ENCODE measurements at places on chromosomes 13 and 19.

DNA sequence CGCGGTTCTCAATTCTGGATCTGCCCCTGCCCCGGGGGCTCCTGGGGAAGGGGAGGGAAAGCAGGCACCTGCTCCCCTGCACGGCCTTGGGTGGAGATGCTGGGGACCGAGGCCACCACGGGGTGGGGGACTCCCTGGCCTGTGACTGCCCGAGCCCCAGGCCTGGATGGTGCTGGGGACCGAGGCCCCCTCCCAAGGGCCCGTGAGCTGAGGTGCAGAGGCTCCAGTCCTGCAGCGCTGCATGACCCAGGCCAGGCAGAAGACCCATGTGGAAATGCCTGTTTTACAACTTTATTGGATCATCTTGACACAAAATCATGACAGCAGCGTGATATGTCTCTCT lies 4.0 kb downstream of the IZUMO4 start:
- DNase-seq, result no peak

DNA sequence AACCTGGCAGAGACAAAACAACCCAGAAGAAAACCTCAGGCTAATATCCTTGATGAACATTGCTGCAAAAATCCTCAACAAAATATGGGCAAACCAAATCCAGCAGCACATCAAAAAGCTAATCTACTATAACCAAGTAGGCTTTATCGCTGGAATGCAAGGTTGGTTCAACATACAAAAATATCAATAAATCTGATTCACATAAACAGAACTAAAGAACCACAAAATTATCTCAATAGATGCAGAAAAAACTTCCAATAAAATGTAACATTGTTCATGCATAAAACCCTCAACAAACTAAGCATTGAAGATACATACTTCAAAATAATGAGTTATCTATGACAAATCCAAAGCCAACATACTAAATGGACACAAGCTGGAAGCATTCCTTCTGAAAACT lies 8.8 kb downstream of the ZNF724 start:
- peak; percentile 5 for DNase-seq

GRCh38 chr13:76884186-76884906 lies 1.9 kb downstream of the KCTD12 start:
- peak; percentile 79 for DNase-seq

DNA sequence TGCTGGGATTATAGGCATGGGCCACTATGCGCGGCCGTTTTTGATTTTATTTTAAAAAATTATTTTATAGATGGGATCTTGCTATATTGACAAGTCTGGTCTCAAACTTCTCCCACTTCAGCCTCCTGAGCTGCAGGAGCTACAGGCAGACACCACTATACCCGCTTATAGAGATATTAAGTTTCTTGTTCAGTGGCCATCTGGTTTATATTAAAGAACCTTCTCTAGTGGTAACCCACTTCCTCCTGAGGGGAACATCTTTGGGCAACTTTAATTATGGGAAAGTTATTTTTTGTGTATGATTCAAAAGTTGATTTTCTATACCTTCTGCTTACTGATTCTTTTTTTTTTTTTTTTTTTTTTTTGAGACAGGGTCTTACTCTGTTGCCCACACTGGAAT lies 172.7 kb downstream of the KLF5 start:
- DNase-seq, result no peak

DNA sequence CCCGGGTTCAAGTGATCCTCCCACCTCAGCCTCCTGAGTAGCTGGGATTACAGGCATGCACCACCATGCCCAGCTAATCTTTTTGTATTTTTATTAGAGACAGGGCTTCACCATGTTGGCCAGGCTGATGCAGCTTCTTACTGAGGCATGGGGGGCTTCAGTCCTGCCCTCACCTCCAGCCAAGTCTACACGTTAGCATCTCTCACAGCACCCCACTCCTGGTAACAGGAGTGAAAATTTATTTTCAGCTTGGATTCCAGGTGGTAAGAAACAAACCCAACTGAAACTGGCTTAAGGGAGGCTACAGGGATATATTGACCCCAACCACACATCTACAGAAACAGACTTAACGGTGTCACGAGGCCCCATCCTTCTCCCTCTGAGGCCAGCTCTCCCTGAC lies 10.6 kb downstream of the NKPD1 start:
- DNase-seq, result no peak

DNA sequence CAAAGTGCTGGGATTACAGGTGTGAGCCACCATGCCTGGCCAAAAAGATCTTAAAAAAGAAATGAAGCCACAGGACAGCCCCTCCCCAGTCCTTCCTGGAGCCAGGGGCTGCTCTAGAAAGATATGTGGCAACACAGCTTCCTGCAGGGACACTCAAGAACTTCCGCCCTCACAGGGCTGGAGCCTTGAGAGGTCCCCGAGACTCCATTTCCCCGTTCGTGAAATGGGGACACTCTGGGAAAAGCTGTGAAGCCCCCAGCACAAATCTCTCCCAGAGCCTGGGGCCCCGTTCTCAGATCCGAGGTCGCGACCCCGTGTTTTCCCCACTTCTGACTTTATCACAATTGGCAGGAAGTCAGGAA lies 2.5 kb upstream of the GPX4 start:
- DNase-seq, result no peak

DNA sequence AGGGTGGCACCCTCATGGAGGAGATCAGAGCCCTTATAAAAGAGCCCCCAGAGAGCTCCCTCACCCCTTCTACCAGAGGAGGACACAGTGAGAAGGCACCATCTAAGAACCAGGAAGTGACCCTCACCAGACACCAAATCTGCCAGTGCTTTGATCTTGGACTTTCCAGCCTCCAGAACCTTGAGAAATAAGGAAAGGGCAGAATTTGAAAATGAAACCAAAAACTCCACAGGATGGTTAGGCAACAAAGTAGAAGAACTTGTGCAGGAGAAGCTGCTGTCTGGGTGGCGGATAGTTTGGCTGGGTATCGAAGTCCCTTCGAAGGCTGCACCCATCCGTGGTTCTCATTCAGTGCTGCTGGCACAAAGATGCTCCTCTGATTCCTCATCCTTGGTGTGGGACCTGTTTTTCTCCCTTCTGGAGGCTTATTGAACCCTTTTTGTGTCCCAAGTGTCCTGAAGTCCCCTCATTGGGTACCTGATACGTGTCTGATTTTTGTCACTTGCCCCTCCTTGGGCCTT lies 130.8 kb downstream of the KDM4B start:
- no peak for DNase-seq

DNA sequence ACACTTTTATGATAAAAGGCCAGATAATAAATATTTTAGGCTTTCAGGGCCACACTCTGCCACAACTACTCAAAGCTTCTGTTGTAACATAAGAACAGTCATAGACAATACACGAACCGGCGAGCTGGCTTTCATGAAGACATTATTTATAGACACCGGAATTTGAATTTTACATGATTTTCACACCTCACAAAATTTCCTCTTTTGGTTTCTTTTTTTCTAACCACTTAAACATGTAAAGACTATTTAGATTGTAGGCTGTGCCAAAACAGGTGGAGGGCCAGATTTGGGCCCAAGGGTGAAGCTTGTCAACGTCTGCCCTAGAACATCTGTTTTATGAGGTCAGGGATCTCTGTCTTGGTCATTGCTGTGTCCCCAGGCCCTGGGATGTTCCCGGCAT lies 29.7 kb upstream of the FXYD3 start:
- DNase-seq, result no peak

- DNase-seq, result no peak
Measured at GRCh38 chr19:35011737-35012682, 11.9 kb downstream of the GRAMD1A start.

GRCh38 chr19:42376177-42376555 lies 13.9 kb downstream of the CNFN start:
- DNase-seq, result no peak

- no peak for DNase-seq
Measured at GRCh38 chr19:11495481-11495880, 10.2 kb downstream of the ZNF653 start.

DNA sequence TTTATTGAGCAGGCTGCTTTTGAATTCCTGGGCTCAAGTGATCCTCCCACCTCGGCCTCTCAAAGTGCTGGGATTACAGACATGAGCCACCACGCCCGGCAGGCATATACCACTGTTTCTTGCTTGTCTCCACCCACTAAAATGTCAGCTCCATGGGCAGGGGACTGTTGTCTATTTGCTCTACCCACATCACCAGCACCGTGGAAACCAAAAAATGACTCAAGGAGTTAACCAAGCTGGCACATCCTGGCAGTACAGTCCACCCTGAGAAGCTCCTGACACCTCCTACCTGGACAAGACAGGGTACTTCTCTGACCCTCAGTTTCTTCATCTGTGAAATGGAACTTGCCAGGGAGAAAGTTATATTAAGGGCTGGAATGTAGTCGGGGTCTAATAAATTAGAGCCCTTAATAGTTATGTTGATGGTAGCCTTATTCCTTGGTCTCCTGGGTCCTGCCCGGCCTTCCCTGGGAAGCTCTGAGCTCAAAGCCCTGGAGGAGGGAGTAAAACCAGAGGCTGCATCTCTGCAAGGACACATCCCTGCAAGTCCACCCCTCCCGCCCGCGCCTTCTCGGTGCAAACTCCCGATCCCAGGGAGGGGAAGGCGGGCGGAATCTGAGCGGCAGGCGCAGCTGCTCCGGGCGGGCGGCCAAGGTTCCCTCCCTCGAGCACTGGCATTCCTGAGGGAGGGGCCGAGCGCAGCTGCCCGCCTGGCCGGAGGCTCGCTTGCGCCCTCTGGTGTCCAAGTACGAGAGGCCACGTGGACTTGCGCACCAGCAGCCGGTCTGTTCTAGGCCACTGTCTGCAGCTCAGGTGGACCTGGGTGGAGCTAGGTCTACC lies 14.1 kb downstream of the RDH8 start:
- peak; percentile 92 for DNase-seq

GRCh38 chr19:31092274-31092673 lies 257.0 kb downstream of the TSHZ3 start:
- DNase-seq, result no peak

GRCh38 chr19:40668991-40669614 lies 21.3 kb downstream of the NUMBL start:
- no peak for DNase-seq

DNA sequence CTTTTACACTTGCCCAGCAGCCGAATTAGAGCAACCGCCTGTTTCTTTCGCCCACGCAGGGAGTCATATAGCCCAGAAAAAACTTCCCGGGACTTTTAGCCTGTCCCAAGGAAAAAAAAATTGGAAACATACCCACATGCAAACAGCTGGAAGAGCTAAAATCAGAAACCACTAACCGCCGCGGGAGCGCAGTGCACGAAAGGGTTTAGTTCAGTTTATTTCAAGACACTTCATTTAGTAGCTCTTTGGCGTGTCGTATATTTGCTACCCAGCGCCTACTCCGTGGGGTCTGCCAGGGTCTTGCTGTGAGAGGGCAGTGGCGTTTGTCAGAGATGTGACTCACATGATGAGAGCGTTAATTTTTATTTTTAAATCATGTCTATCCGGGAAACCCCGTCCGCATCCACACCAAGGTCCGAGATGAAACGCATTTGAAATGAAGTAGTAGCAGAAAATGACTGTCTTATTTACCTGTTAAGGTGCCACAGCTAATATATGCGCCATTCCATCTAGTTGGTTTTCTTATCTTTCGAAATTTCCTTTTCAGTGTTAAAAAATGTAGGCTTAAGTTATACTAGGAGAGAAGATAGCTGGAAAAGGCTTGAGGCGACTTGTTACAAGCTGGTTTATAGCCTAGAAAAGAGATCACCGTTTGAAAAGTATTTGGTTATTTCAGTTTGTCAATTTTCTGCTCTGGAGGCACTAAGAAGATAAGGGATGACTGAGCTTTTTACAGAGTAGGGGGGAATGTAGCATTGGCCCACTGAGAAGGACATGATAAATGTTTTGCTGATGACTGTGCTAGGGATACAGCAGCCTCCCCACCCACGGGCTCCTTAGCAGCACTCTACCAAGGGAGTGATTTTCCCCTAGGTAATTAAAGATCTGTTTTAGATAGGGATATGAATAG lies 1.7 kb downstream of the KLF5 start:
- peak; percentile 3 for DNase-seq

- DNase-seq, result peak; percentile 67
Measured at GRCh38 chr19:52896431-52897137, 851 bp downstream of the ZNF320 start.

DNA sequence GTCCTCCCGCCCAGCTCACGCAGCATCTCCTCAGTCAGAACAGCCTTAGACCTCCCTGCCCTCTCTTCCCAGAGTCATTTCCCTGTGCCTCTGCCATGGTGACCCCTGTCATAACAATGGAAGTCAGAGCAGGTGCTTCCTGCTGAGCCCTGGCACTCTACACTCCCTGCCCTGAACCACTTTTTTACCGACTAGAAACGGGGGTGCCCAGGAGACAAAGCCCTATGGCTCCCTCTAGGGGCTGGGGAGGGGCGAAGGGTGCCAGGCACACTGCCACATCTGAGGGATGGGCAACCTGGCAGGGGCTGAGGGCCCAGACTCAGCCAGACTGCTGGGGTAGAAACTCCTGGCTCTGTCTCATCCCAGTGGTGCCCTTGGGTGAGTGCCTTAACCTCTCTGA lies 16.4 kb downstream of the ZNF574 start:
- DNase-seq, result peak; percentile 83

DNA sequence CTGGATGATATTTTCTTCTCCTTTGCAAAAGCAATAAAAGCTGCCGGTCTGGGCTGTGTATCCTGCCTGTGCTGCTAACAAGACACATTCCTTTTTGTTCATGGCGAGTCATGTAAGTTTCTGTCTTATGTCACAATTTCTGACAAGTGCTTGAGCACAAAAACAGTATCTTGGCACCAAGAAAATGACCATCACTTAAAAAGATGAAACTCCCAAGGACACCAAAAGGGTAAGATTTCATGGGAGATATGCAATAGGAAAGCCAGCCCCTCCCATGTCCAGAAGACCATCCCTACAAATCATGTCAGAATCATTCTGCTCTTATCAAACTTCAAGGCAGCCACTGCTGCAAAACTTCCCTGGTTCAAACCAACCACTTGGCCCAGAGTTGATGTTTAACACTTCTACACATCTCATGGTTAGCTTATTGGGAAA lies 375.4 kb upstream of the ZNF507 start:
- no peak for DNase-seq

DNA sequence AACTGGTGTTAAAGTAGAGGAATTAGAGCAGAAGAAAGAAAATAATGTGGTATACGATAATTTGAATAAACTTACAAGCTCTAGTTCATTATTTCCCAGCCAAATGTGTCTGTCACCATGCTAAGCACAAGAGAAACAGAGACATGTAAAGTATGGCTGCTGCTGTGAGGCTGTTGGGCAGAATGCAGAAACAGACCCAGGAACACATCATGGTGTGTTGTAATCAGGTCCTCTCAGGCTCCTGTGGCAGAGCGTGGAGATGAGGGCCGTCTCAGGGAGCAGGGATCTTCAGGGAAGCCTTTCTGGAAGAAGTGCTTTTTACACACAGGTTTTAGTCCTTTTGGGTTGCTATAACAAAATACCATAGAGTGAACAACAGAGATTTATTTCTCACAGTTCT lies 710.7 kb upstream of the SGCG start:
- DNase-seq, result no peak

DNA sequence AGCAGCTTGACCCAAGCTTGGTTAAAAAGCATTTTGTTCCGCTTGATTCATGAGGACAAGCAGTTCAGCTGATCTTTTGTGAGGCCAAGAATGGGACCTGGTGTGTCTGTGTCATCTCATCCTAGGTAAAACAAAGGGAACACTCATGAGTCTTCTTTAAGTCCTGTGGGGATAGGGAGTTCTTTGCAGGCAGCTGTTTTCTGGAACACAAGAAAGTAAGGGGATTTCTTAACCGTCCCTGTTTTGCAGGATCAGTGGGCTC lies 134.5 kb upstream of the TMTC4 start:
- DNase-seq, result no peak
